ENCODE measurements at places on chromosomes 3 and 15.

DNA sequence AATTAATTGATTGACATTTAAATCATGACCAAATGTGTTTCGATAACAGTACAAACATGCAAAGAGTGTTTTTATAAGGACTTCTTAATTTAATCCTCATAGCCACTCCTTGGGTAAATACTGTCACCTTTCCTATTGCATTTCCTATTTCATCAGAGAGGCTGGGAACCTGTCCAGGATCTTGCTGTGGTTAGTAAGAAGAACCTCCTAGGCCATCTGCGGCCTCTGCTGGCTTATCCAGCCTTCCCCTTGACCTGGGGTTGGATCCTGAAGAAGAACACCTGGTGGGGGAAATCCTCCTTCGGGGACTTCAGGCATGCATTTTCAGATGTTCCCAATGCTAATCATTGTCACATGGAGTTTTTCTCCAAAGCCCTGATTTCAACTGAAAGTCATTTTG is 25.5 kb downstream of the GLDN start:
- peak; percentile 53 for DNase-seq

- no peak for DNase-seq
Measured at GRCh38 chr15:74769463-74770025, 12.3 kb upstream of the CSK start.

DNA sequence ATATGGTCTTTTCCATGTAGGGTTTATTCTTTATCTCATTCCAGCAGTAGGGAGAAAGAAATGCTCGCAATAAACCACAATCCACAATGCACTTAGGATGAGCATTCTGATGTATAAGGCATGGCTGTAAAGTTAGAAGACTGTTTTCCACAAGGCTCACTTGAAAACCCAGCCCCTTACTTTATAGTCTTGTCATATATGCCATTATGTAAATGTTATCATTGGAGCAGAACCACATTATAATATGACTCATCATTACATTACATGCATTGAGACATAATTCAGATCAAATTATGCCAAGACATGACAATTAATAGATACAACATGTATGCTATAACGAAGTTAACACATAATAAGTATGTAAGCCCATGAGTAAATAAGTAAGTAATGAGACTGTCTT is 348.1 kb downstream of the LSAMP start:
- DNase-seq, result no peak

- DNase-seq, result peak; percentile 35
Measured at GRCh38 chr15:73370151-73370550, 1.4 kb upstream of the HCN4 start.

DNA sequence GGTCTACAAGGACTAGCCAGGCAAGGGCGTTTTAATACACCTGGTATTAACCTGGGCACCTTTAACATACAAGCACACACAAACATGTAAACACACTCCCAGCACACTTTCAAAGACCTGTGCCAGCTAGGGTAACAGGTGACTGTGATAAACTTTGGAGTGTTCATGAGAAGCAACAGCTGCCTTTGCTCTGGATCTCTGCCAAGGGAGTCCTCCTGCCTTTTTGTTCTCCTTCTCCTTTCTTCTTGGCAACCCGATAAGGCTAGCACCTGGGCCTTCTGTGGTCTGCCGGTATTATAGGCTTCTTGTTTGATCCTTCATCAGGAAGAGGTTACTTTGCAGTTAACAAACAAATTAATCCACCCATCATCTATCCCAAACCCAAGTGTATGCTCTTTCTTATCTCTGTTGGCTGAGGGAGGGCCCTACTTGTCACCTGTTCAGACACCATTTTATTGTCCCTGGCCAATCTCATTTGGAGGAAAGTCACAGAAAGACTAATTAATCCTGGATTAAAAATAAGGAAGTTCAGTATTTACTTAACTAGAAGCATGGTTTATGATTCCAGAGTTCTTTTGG is at the start of gene RETNLB:
Gene RETNLB (minus strand): TSS at position 7 of the 579 bp plus-strand sequence. CDS start 225 bp downstream, outside the sequence.
- no peak for DNase-seq

DNA sequence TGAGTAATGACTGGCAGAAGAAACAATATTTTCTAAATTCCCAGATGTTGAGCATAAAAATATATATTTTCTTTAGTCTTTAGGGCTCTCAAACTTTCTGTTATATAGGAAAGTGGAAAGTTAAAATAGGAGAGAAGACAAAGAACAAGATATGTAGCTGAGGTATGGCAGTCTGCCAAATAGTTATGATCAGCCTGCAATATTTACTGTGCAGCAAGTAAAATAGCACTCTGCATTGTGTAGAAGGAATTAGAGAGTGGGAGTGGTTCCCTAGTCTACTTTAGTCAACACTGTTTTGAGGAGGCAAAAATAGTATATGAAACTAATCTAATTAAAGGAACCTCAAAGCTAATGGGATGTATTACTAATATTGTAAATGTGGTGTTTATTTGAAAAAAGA is 978.1 kb upstream of the ALCAM start:
- DNase-seq, result no peak

DNA sequence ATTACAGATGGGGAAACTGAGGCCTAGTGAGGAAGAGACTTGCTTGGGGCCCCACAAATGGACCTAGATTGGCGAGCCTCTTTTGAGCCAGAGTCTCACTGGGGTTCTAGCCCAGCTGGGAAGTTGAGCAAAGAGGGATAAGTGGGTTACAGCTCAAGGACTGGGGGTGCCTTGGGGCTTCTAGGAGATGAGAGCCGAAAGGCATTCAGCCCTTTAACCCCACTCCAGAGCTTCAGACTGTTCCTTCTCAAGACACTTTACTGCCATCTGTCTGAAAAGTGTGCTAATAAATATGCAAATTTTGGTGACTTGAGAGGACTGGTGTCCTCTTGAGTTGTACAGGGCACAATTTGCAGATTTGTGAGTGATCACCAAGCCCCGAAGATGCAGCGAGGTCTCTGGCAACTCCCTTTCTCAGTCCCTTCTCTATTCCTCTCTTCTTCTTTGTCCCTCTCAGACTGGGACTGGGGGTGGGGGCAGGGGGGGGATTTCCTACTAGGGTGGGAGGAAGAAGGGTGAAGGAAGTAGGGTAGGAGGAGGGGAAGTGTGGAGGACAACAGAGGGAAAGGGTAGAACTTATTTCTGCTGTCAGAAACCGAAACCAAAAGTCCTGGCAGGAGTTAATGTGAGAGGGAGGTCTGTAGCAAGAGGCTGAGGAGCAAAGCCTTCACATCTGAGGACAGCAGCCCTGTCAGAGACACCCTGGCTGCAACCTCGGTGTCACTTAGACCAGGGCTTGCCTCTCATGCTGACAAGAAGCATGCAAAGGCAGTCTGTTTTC is 16.2 kb upstream of the ANKDD1A start:
- no peak for DNase-seq

- no peak for DNase-seq
Measured at GRCh38 chr3:150312018-150312657, 96.0 kb upstream of the TSC22D2 start.

- DNase-seq, result no peak
Measured at GRCh38 chr3:14237457-14237856, 58.8 kb downstream of the LSM3 start.

GRCh38 chr3:45120359-45121158 is 25.6 kb downstream of the CDCP1 start:
- no peak for DNase-seq

GRCh38 chr3:136639069-136639468 is 113.1 kb downstream of the STAG1 start:
- no peak for DNase-seq

DNA sequence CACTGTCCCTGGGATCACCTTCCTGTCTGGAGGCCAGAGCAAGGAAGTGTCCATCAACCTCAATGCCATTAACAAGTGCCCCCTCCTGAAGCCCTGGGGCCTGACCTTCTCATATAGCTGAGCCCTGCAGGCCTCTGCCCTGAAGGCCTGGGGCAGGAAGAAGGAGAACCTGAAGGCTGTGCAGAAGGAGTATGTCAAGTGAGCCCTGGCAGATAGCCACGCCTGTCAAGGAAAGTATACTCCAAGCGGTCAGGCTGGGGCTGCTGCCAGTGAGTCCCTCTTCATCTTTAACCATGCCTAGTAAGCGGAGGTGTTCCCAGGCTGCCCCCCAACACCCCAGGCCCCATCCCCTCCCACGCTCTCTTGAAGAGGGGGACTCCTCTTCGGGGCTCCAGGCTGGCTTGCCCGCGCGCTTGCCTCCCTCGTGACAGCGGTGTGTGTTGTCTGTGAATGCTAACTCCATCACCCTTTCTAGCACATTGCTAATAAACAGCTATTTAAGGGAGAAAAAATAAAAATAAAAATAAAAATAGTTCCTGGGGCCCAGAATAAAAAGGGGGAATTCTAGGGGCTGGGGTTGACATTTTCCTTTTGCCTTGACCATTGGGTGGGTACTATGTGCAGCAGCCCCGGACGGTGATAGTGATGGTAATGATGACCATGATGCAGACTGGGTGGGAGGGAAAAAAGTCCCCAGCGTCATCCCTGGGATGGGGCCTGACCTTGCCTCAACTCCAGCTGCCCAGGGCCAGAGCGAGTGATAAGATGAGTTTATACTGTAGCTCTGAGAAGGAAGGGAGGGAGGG is 3.3 kb upstream of the ALAS1 start:
- no peak for DNase-seq

- no peak for DNase-seq
Measured at GRCh38 chr3:159131376-159131775, 329.5 kb downstream of the MFSD1 start.
